Stimulated activated CD4-positive, alpha-beta T cell treated with anti-CD3 and anti-CD28 coated beads, Interleukin-1b, Interleukin-23, amount 100 ng/mL, for 4 hours (primary cell): ENCODE measurements at places on chromosomes 7 and 10.

DNA sequence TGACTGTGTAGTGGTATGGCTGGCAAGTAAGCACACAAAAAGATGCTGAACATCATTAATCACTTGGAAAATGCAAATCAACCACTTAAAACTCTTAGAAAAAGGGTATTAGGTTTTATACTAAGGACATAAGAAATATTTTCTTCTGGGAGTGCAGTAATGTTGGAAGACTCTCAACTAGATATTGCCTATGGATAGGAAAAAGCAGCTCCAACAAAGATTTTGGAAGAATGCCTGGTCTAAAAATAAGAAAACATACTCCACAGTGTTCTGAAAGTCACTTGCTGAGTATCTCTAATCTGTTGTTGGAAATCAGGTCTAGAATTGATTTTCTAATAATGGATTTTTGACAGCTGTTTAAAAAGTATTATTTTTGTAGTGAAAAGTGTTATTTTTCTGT lies 50.8 kb upstream of the PHYHIPL start:
- no peak for DNase-seq

- no peak for DNase-seq
Observed at GRCh38 chr10:15320522-15321203, 50.4 kb downstream of the FAM171A1 start.

DNA sequence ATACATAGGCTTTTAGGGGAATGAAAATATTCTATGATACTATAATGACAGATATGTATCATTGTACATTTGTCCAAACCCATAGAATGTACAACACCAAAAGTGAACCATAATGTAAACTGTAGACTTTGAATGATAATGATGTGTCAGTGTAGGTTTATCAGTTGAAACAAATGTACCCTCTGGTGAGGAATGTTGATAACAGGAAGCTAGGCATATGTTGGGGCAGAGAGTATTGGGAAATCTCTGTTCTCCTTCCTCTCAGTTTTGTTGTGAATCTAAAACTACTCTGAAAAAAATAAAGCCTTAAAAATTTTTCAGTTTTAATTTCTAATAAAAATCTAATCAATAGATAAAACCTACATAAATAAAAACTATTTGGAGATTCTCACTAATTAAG lies 36.9 kb downstream of the C1GALT1 start:
- DNase-seq, result no peak

GRCh38 chr10:33208166-33208565 lies 126.3 kb downstream of the NRP1 start:
- DNase-seq, result no peak

GRCh38 chr7:24401628-24402593 lies 117.9 kb downstream of the NPY start:
- DNase-seq, result no peak
